Naive B cell (primary cell): ENCODE measurements at places on chromosomes 3 and 15.

GRCh38 chr3:22451501-22451900 is 700.5 kb upstream of the ZNF385D start:
- no peak for DNase-seq

GRCh38 chr3:9727041-9727595 is 4.4 kb upstream of the BRPF1 start:
- DNase-seq, result peak; percentile 65

- DNase-seq, result no peak
Measured at GRCh38 chr3:175620532-175620931, 761.4 kb downstream of the NAALADL2 start.

- DNase-seq, result no peak
Measured at GRCh38 chr3:51681453-51681852, 10.4 kb downstream of the TEX264 start.

GRCh38 chr3:134836921-134837320 is 41.9 kb downstream of the EPHB1 start:
- DNase-seq, result no peak

DNA sequence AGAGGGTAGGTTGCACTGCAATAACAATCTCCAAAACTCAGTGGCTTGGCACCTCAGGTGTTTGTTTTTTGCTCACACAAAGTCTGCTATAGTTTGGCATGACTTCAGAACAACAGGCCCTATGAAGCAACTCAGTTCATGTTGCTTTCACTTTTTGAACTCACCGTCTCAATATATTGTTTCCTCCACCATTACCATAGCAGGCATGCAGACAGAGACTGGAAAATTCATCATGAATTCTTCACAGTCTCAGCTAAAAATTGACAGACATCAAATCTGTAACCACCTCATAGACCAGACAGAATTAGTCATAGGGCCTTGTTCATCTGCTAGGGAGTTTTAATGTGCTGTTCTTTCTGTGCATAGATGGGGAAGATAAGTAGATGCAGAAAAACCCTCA is 161.4 kb upstream of the POU1F1 start:
- no peak for DNase-seq

DNA sequence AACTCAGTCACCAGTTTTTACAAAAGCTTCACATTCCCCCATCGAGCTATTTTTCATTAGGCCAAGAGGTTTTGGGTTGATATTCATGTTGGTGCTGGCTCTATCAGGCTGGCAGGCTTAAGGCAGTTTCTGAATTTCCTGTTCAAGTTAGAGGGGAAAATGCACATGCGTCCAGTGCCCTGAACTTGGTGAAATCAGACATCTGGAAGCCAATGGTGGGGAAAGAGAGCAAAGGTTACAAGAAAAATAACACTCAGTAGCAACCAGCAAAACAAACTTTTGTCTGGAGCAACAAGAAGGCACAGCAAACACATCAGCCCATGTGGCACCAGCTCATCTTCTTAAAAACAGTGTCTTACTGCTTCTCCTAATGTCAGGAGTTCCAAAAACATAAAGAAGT is 155.6 kb upstream of the TSC22D2 start:
- DNase-seq, result no peak

GRCh38 chr3:139686206-139686605 is 8.4 kb upstream of the NMNAT3 start:
- DNase-seq, result no peak

- DNase-seq, result no peak
Measured at GRCh38 chr3:99708207-99708745, 69.9 kb downstream of the COL8A1 start.

- no peak for DNase-seq
Measured at GRCh38 chr15:86355801-86356200, 276.1 kb downstream of the AGBL1 start.

DNA sequence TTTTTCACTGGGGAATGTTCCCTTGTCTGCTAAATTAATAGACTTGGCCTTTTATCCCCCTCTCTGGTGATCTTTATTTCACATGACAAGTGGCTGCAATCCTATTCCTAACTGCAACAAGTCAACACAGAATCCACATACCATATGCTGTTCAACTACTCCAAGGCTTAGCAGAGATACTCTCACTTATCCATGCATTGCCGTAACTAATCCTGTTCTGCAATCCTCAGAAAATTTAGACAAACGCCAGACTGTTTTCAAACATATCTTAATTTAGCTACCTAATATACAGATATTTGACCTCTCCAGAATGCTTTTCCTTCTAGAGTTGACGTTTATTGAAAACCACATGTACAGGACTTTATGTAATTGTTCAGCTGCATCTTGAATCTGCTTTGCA is 37.9 kb downstream of the EID1 start:
- no peak for DNase-seq

DNA sequence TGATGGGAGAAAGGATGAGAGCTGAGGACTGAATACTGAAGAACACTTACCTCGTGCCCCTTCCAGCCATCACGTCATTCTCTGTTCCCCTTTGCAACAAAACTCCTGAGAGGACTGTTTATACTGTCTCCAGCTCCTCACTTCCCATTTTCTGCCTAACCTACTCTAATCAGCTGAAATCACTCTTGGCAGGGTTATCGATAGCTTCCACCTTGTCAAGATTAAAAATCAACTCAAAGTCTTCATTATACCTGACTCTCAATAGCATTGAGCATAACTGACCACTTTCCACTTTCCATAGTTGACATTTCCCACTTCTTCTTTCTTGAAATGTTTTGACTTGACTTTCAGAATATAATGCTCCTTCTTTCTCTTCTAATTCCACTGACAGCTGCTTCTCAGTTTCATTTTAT is 4.3 kb downstream of the BTBD1 start:
- DNase-seq, result peak; percentile 23

GRCh38 chr15:65085990-65086679 is 9.6 kb downstream of the KBTBD13 start:
- DNase-seq, result no peak

GRCh38 chr3:52846432-52846965 is 11.7 kb upstream of the MUSTN1 start:
- no peak for DNase-seq

GRCh38 chr3:150062492-150062891 is 91.8 kb upstream of the PFN2 start:
- no peak for DNase-seq

- no peak for DNase-seq
Measured at GRCh38 chr15:69606144-69606543, 153.5 kb downstream of the RPLP1 start.

- no peak for DNase-seq
Measured at GRCh38 chr3:69716119-69716518, 23.1 kb upstream of the MITF start.

- DNase-seq, result no peak
Measured at GRCh38 chr15:36472672-36473071, 106.8 kb upstream of the CDIN1 start.
